ENCODE measurements at places on chromosomes 4 and X. TPM values are rescaled to one million over a fixed set of nuclear protein-coding genes. Genes with fewer than 3 reads are reported as not detected.

Gene HS3ST1
- 2.4 TPM for total RNA-seq

Gene AFF2
- 0.41 TPM for total RNA-seq

Gene PAGE5
- total RNA-seq = not detected

Gene VCX3B
- not detected for total RNA-seq

Gene F8A3
- not detected for total RNA-seq

Gene NDST4
- not detected for total RNA-seq

Gene TEX13D
- not detected for total RNA-seq

Gene HEPH
- 8.1 TPM for total RNA-seq

DNA sequence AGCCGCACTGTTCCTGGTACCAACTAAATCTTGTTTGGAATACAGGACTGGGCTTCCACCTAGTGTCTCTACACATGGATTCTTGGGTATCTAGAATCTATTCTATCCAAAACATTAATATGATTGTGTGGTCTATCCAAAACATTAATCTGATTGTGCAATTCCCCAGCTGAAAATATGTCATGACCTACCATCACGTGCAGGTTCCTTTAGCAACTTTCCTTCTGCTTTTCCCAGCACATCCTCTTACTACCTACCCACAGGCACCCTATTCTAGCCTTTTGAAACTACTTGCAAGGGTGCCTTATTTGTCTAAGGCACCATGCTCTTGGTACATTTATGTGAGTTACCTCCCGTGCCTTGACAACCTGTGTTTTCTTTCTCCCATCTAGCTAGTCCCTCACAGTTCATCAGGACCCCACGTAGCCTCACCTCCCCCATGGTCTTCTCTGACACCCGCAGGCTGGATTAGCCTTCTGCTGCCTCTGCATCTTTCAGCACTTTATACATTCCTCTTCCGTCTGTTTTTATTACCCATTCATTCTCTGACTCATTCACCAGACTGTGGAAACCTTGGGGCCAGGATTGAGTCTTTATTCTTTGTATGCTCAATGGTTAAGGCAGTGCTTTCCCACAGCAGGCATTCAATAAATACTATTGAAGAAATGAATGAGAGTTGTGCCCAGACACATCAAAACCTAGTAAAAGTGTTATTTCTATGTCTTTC is 88.8 kb upstream of the FAM9B start:
- DNase-seq = no peak

GRCh38 chr4:104901961-104902605 is 244.6 kb upstream of the TET2 start:
- no peak for DNase-seq

DNA sequence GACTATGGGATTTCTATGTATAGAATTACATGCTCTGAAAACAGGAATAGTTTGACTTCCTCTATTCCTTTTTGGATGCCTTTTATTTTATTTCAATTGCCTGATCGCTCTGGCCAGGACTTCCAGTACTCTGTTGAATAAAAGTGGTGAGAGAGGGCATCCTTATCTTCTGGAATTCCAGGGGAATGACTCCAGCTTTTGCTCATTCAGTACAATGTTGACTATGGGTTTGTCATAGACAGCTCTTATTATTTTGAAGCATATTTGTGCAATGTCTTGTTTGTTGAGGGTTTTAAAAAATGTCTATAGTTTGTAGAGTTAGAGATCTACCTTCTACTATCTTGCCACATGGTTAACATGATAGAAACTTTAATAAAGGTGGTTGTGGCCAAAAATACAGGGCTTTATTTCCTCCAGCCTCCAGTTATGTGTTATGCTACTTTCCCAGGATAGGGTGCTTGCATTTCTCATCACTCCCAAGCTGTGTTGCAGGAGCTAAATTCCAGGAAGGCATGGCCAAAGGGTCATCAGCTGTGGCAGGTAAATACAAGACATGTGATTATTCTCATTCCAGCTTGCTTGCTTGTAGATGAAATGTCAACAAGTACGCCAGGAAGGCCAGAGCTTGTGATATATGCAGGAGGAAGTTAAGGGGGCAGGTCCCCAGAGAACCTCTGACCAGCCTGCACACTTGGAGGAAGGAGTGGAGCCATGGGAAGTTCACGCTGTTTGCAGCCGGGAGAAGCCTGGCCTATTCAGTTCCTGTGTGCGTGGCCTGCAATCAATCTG is 142.4 kb upstream of the CPXCR1 start:
- no peak for DNase-seq

DNA sequence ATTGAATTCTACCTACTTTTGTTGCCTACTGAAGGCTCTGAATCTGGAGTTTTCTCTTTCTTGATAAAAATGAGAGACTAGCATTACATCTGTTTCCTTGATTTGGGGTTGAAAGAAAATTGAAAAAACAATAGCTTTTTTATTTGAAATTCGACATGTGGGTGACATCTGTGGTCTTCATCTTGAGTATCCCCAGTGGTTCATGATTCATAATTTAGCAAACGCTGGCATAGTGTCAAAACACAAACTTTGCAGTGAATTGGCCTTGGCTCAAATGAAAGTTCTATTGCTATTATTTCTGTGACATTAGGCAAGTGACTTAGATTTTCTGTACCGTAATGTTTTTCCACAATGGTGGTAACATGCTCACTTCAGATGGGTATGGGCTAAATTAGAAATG is 747.6 kb downstream of the PCDH7 start:
- DNase-seq = no peak

GRCh38 chr4:128793859-128794672 is 15.4 kb upstream of the JADE1 start:
- DNase-seq = no peak

DNA sequence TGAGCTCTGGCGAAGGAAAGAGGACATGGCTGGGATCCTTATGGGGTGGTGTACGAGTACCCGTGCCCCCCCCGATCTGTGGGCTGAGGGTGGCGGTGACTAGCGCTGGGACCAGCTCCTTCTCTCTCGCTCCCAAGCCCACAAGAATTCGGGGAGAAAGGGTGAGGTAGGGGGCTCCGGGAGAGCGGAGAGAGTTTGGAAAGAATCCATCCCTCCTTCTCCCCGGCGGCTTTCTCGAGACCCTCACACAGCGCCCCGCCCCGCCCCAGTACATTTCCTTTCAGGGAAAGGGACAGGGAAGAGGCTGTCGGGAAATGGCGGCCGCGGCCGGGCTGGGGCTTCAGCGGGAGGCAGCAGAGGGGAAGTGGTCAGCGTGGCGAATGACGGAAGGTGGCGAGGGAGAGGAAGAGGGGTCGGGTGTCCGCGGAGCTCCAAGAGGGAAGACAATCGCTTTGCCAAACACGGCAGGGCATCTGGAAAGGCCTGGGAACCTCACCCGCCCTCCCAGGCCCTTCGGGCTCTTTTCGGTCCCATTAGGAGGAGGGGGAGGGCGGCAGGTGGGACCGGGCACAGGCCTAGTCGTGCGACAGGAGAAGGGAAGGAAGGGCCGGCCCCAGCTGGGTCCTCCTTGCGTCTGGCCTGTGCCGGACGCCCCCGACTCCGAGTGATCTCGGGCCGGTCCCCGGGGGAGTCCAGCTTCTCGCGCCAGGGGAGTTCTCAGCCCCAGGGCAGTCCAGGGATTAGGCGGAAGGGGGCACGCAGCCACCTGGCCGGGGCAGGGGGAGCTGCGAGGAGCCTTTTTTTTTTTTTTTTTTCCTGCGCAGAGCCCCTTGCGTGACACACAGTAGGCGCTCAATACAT is 10.2 kb downstream of the HNRNPH2 start:
- no peak for DNase-seq

- peak; percentile 23 for DNase-seq
These were observed at the start of gene IL1RAPL1 for GRCh38 chrX:28586981-28587551. TSS of gene IL1RAPL1 (plus strand) at chrX:28587446.

DNA sequence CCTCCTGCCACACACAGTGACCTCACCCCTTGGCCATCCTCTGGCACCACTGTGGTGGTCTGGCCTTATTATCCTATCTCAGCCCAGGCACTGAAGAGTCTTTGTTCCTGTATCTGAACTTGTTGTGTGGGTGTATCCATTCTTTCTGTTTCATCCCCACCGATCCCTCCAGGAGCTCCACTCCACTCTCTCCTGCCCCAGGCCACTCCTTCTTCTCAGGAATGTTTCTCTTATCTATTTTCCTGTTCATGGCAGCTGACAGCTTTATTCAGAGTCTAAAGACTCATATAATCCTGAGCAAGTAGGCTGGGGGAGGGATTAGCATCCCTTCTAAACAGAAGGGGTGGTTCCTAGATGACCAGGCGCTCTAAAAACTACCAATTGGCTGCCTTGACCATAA is 150.0 kb downstream of the ANAPC10 start:
- DNase-seq = no peak

DNA sequence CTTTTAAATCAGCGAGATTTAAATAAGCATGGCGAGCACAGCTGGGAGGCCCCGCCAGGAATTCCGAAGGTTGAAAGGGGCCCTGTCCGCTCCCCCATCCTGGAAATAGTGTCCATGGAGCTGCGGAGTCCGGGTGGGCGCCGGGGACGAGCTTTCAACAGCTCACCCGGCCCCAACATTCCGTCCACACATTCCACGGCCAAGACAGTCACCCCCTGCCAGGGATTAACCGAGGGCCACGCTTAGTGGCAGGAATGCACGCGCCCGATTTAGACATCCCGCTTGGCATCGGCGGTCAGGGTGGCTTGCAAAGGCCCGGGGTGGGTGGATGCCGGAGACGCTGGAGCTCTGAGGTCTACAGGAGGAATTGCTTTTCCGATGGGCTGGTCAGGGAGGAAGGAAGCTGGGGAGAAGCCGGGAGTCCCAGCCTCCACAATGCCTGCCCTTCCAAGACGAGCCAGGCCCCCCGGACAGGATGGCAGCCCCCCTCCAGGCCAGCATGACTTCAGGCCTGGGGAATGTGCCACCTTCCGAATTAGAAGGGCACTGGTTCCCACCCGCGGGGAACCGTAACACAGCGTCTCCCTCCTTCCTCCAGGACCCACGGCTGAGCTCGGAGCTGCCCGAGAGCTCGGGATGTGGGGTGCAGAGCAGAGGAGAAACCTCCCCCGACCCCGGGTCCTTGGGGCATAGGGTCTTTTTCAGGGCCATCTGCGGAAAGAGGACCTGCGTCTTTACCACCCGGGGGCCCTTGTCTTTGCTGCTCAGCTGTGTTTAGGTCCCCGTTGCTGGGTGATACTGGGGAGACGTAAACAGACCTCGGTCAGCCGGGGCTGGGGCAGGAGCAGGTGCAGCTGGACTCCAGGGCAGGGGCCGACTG is 26.9 kb upstream of the PPP2R3B start:
- DNase-seq = no peak

- DNase-seq = no peak
These were observed 30.0 kb downstream of the FAM9C start for GRCh38 chrX:13014111-13015096.

GRCh38 chr4:157804986-157805385 is 367.8 kb downstream of the GASK1B start:
- DNase-seq = peak; percentile 19

GRCh38 chrX:43618366-43619205 is 37.5 kb upstream of the MAOA start:
- DNase-seq = no peak

- DNase-seq = no peak
These were observed 1724.3 kb upstream of the TENM3 start for GRCh38 chr4:180518906-180519305.

GRCh38 chrX:8714164-8714563 is 17.8 kb downstream of the ANOS1 start:
- no peak for DNase-seq

Measured in kidney epithelial cell (primary cell).